ENCODE measurements at places on chromosomes 13 and 19.
A peak's percentile ranks its signal among the peaks of the same experiment; 100 is the strongest.

- DNase-seq = no peak
Observed at GRCh38 chr19:10158071-10158470, 36.7 kb downstream of the DNMT1 start.

GRCh38 chr13:75843991-75844390 is 207.9 kb downstream of the LMO7 start:
- DNase-seq = no peak

GRCh38 chr19:7199613-7200533 is 94.3 kb downstream of the INSR start:
- no peak for DNase-seq

- DNase-seq = no peak
Observed at GRCh38 chr19:20005741-20006140, 33.6 kb downstream of the ZNF682 start.

DNA sequence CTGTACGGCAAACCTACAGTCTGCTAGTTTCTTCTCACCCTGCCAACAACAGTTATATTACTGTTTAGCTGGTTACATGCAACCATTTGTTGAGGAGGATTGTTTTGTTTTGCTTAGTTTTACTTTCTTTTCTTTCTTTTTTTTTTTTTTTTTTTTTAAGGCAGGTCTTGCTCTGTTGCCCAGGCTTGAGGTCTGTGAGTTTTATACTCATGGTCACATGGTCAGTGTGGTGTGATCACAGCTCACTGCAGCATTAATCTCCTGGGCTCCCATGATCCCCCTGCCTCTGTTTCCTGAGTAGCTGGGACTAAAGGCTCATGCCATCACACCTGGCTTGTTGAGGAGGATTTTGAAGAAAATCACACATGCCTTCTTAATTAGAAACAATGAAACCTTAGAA is 505.6 kb downstream of the GPC5 start:
- no peak for DNase-seq

GRCh38 chr13:48853728-48854102 is 122.0 kb upstream of the FNDC3A start:
- DNase-seq = peak; percentile 7

Measured in EH (cell line).